ENCODE measurements at places on chromosomes 2 and 18.

GRCh38 chr2:70442301-70443077 is 111.1 kb downstream of the TGFA start:
- no peak for DNase-seq

DNA sequence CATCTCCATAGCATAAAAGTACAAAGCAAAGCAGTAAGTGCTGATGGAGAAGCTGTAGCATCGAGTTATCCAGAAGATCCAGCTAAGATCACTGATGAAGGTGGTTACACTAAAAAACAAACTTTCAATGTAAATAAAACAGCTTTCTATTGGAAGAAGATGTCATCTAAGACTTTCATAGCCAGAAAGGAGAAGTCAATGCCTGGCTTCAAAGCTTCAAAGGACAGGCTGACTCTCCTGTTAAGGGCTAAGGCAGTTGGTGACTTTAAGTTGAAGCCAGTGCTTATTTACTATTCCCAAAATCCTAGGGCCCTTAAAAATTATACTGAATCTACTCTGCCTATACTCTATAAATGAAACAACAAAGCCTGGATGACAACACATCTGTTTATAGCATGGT is 44.0 kb downstream of the METTL8 start:
- DNase-seq, result no peak

DNA sequence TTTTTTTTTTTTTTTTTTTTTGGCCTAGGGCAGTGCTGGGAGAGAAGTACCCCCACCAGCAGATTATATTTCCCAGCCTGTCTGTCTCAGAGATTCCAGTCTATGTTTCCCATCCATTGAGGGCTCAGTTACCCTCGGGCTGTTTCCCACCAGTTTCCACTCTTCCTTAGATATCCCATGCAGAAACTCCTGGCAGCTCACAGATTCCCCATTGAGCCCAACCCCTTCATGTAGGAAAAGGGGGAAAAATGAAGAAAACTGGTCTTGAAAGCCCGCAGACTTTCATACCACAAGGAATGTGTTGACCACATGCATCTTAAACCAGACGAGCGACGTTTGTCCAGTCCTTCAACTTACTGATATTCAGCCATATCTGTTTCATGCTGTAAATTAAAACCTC is 15.2 kb downstream of the ASXL3 start:
- DNase-seq, result no peak

DNA sequence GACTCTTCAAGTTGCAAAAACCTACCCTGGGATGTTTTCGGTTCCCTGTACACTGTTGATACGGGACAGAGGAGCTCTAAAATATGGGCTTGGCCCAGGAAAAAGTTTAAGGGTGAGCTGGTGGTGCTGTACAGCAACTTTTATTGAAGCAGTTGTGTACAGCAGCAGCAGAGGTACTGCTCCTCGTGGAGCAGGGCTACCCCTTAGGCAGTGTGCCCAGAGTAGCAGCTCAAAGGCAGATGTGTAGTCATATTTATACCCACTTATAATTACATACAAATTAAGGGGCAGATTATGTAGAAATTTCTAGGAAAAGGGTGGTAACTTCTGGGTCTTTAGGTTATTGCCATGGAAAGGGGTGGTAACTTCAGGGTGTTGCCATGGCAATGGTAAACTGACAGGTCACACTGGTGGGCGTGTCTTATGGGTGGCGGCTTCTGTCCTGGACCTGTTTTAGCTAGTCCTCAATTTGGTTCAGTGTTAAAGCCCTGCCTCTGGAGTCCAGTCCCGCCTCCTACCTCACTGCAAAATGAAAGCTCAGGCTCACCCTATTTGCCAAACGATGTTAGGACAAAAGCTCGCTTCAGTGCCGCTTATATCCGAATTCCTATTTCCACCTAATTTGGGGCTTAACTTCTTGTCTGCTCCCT is 203.2 kb downstream of the ETAA1 start:
- no peak for DNase-seq

- DNase-seq, result peak; percentile 9
These were observed 78.0 kb downstream of the PTPN4 start for GRCh38 chr2:119837759-119838158.

DNA sequence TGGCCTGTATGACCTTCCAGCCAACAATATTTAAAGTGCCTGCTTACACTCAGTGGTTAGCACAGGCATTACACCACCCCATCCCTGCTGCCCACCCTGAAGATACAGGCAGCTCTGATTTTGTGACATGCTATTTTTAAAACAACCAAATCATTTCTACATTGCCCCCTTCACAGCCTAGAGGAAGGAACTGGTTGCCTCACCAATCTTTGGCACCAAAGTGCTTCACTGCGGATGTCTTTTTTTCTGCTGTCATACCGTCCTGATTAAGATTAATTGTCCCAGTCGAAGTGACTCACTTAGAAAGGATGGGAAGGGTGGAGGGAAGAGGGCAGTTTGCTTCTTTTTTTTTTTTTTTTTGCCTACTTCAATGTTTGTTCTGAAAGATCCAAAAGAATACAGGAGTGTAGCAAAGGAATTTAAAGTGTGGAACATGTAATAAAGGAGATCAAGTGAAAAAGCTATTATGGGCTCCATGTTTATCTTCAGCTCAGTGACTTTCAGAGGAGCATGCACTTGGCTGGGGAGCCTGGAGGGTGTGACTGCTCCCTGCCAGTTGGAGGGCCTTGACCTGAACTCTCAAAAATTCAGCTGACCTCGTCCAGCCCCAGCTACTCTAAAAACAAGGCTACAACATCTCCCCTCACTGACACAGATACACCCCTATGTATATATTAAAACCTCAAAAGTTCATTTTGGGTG is 501.1 kb upstream of the TNP1 start:
- no peak for DNase-seq

- no peak for DNase-seq
These were observed 29.2 kb downstream of the ZNF516 start for GRCh38 chr18:76465630-76466409.

DNA sequence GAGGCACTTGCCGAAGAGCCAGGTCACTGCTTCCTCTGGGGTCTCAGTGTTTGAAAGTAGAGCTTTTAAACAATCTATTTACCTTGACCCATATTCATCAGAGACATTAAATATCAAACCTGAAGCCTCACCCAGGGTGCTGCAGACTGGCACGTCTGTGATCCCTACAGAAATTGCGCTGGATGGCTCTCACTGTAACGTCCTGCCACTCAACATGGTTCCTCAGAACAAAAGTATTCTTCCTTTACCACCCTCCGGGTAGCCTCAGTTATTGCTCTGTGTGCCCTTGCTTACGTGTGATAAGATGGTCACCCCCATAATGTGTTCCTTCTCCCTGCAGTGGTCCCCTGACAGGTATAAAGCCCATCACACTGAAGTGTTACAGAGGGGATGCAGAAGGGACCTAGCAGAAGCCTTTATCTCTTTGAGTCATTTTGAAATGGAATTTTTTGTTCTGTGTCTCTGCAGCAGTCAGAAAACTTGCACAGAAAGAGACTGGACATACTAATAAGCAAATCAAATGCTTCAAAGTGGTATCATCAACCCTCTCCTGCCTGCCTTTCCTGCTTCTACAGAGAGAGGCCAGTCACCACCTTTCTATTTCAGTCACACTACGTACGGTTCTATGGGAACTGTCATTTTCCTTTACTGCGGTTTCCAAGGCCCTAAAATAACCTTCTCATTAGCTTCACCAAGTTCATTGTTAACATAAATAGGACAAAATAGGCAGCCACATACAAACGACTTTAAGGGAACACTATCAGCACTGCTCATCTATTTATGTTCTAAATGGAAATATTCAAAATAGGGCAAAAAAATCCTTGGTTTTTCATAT is 86.8 kb downstream of the METTL8 start:
- no peak for DNase-seq

GRCh38 chr2:167423731-167424130 is 535.5 kb downstream of the XIRP2 start:
- DNase-seq, result no peak

DNA sequence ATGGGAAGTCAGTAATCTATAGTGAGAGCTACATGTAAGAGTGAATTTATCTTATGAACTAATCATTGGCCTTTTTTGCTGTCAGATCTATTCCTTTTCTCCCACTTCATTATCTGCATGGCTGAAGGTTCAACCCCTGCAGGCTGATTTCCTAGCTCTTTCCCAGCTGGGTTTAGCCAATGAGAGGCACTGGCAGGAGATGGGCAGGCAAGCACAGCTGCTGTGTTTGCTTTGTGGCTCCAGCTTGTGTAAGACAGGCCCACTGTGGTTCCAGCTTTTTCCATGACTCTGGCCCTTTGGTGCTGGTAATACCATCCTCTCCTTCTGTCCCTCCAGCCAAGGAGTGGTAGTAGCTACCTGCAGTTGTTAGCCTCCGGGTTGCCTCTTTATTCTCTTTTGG is 248.8 kb downstream of the PLCL1 start:
- DNase-seq, result no peak

- no peak for DNase-seq
These were observed 7.7 kb downstream of the FBXO15 start for GRCh38 chr18:74139888-74140287.

DNA sequence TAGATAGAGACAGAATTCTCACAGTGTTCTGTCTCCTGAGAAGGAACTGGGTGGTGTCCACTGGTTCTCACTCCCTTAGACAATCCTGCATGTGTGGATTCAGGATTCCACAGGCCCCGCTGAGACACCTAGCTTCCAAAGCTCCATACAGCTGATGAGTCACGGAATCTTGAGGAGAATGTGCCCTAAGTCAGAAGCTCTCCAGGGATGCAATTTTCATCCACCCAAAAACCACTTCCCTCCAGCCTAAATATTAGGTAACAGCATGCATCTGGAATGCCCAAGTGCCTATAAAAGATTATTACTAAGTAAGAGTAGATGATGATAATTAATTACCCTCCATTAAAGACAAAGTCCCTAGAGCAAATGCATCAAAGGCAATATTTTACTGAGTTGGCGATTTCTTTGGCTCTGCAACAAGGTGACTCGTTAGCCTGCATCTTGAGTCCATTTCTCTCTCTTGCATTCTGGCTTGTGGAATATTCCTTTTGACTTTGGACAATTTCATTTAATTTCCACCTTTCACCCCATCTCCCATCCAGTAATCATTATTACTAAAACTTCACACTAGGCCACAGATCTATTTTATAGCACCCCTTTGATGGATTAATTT is 475.1 kb downstream of the TNS1 start:
- no peak for DNase-seq

GRCh38 chr2:62475172-62476011 is 30.6 kb downstream of the TMEM17 start:
- peak; percentile 72 for DNase-seq
